Transverse colon (tissue), 4 donors: ENCODE measurements at places on chromosomes 11 and 22. TPM values are rescaled to one million over a fixed set of nuclear protein-coding genes. Genes with fewer than 3 reads are reported as not detected.
A peak's percentile ranks its signal among the peaks of the same experiment; 100 is the strongest.

CARD18 gene
- not detected for total RNA-seq

MISFA gene
- not detected for total RNA-seq

OR5B21 gene
- not detected for total RNA-seq

GRCh38 chr11:70326365-70326811 is 55.9 kb downstream of the PPFIA1 start:
- H3K4me1 ChIP-seq, result no peaks in the 10 kb centered on the region
- DNase-seq, result peak; percentile 27
- H3K4me3 ChIP-seq, result no peak overlapping the region
- peaks cover 38% of the 10 kb centered on the region for H3K36me3 ChIP-seq

- H3K27ac ChIP-seq, result no peak overlapping the region
- no peaks in the 10 kb centered on the region for H3K27me3 ChIP-seq
- H3K36me3 ChIP-seq, result no peaks in the 10 kb centered on the region
- DNase-seq, result no peak
- no peak overlapping the region for H3K4me3 ChIP-seq
Observed at GRCh38 chr22:42951093-42951710, 63.7 kb downstream of the PACSIN2 start.

TRIM3 gene
- total RNA-seq, result 61.7 TPM

- H3K36me3 ChIP-seq, result no peaks in the 10 kb centered on the region
- no peak overlapping the region for H3K4me3 ChIP-seq
- no peak for DNase-seq
- peaks cover 13% of the 10 kb centered on the region for H3K4me1 ChIP-seq
- H3K27ac ChIP-seq, result no peak overlapping the region
Observed at GRCh38 chr22:38841635-38842034, 2.2 kb downstream of the NPTXR start.

GRCh38 chr22:47048123-47049077 is 285.9 kb downstream of the TBC1D22A start:
- no peaks in the 10 kb centered on the region for H3K36me3 ChIP-seq
- H3K4me1 ChIP-seq, result peaks cover 30% of the 10 kb centered on the region
- H3K27ac ChIP-seq, result no peak overlapping the region

DMC1 gene
- 86.2 TPM for total RNA-seq

- peaks cover 35% of the 10 kb centered on the region for H3K36me3 ChIP-seq
- peak overlapping the region; percentile 64 for H3K27ac ChIP-seq
- H3K4me3 ChIP-seq, result no peak overlapping the region
Observed at GRCh38 chr22:35409783-35410662, 10.1 kb downstream of the MCM5 start.

RAC2 gene
- total RNA-seq, result 34.0 TPM

SLC16A8 gene
- not detected for total RNA-seq

- DNase-seq, result peak; percentile 59
- H3K27ac ChIP-seq, result peak within 1 kb of the TSS; percentile 89
- peaks cover 17% of the 10 kb centered on the region for H3K4me1 ChIP-seq
- no peaks in the 10 kb centered on the region for H3K36me3 ChIP-seq
Observed at GRCh38 chr11:66856496-66857233, at the start of gene LRFN4. Gene LRFN4, plus strand, starts transcription at chr11:66857064. Its CDS starts 681 bp downstream, at chr11:66857745.

DNA sequence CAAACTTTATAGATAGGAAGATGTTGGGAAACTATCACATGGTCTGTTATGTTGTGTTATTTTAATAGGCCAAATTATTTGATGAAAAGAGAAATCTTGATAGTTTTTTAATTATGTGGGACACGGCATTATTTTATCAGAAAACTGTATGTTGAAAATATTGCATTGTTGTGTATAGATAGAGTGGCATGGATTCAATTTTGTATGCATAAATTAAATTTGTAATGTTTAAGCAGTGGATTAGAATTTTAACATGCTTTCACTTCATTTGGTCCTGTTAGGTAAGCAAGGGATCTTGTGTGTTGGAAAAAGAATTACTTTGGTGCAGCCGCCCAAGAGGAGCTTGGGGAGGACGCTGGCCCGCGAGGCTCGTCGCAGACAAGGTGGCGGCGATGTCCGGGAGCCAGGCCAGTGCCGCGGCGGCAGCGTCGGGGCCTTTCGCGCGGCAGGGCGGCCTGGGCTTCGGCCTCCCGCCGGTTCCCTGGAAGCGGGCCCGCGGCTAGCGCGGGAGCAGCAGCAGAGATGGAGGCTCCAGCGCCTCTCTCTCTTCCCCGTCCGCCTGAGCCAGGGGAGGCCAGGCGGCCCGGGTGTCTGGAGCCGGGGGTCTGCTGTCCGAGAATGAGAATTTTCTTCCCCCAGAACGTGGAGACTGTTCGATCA is 82.7 kb downstream of the GGT1 start:
- no peak overlapping the region for H3K27ac ChIP-seq
- no peaks in the 10 kb centered on the region for H3K36me3 ChIP-seq
- H3K4me3 ChIP-seq, result peak overlapping the region; percentile 8
- DNase-seq, result no peak
- H3K4me1 ChIP-seq, result no peaks in the 10 kb centered on the region

DNA sequence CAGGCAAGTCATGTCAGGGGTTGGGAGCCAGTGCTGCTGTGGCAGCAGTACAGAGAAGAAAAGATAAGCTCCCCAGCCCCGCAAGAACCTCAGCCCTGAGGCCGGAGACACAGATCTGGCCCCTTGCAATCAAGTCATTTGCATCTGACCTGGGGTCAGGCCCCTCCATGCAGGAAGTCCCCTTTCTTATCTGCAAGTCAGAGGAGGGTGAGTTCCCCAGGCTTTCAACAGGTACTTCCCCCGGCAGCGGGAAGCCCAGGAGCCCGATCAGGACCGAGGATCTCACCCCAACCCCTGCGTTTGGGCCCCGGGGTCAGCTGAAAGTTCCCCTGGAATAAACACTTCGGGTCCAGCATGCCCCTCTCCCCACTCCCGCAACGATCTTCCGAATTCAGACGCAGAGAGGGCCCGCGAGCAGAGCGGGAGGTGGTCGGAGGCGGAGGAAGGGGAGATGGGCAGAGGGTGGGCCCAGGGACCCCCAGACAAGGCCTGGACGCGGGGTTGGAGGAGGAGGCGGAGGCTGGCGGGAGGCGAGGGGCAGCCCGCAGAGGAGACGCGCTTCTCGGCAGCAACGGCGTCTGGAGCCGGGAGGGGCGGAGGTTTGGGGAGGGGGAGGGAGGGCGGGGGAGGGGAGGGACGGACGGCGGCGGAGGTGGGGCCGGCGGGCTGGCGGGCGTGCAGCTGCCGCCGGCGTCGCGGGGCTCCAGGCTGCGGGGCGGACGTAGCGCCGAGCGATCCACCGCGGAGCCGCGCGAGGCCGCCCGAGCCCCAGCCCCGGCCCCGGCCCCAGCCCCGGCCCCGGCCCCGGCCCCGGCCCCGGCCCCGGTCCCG is at the start of gene TSPAN18:
TSS of gene TSPAN18 (plus strand) at position 680 of the 831 bp plus-strand sequence. CDS start 179,455 bp downstream, outside the sequence.
- no peaks in the 10 kb centered on the region for H3K36me3 ChIP-seq
- H3K27me3 ChIP-seq, result peaks cover 53% of the 10 kb centered on the region
- peak within 1 kb of the TSS; percentile 62 for H3K27ac ChIP-seq
- no peak for DNase-seq
- H3K4me1 ChIP-seq, result peaks cover 5% of the 10 kb centered on the region
- H3K4me3 ChIP-seq, result peak within 1 kb of the TSS; percentile 56

DNA sequence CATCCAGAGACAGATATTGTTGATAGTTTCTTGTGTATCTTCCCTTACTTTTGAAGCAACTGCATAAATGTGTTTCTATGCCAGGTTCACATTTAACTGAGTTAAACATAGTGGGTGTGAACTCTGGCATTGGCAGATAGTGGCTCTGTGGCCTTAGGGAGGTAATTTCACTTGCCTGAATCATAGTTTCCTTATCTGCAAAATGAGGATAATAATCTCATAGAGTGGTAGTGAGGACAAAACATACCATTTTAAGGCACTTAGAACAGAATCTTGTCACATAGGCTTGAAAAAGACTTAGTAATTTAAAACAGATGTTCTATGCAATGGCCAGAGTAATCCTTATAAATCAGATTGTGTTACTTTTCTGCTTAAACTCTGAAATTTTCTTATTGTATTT is 56.4 kb upstream of the SYN3 start:
- H3K4me3 ChIP-seq, result no peak overlapping the region
- no peak overlapping the region for H3K27ac ChIP-seq
- no peaks in the 10 kb centered on the region for H3K27me3 ChIP-seq
- no peaks in the 10 kb centered on the region for H3K4me1 ChIP-seq
- no peak for DNase-seq

- H3K36me3 ChIP-seq, result no peaks in the 10 kb centered on the region
- peaks cover 51% of the 10 kb centered on the region for H3K27me3 ChIP-seq
- no peak overlapping the region for H3K4me3 ChIP-seq
- DNase-seq, result no peak
Observed at GRCh38 chr22:19525666-19526065, 1.5 kb upstream of the CLDN5 start.

OR52N2 gene
- total RNA-seq, result not detected

DNA sequence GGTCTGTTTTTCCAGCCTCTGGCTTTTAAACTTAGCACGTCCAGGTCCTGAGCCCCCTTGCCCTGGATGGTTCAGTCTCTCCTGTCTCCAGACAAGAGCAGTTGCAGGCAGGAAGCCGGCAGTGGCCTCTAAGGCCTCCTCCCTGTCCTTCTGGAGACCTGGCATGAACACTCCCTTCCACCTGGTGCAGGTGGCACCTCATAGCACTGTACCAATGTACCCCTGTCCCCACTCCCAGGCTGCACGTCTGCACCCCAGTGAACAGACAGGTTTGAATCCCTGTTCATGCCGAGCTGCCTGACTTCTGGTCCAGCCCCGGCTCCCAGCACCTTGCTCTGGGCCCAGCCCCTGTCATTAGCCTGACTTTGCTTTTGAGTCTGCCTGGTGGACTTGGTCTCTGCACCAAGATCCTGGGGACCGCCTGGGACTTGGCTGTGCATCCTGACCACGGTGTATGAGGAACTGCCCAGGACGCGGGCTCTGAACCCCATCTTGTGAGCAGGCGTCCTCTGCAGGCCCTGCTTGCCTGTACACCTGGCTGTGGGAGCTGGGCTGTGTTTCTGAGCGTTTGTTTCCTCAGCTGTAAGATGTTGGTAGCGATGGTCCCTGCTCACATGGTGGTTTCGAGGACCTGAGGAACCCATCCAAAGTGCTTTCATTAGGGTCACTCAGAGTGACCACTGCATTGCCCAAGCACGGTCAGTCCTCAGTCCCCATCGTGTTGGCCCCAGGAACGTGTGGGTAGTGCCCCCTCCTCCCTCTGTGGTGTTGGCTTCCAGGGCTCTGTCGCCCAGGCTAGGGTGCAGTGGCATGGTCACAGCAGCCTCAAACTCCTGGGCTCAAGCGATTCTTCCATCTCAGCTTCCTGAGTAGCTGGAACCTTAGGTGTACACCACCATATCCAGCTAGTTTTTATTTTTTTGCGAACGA is 75.0 kb upstream of the SHANK2 start:
- no peak overlapping the region for H3K27ac ChIP-seq
- H3K27me3 ChIP-seq, result no peaks in the 10 kb centered on the region
- H3K4me3 ChIP-seq, result no peak overlapping the region
- no peaks in the 10 kb centered on the region for H3K4me1 ChIP-seq

PDE3B gene
- 72.9 TPM for total RNA-seq

- peaks cover 9% of the 10 kb centered on the region for H3K4me1 ChIP-seq
- DNase-seq, result no peak
- no peak overlapping the region for H3K4me3 ChIP-seq
- H3K27me3 ChIP-seq, result no peaks in the 10 kb centered on the region
- no peaks in the 10 kb centered on the region for H3K36me3 ChIP-seq
Observed at GRCh38 chr11:61477126-61477525, 31.4 kb upstream of the LRRC10B start.

IFITM10 gene
- 13.5 TPM for total RNA-seq

GRCh38 chr11:2929531-2929949 is 320 bp upstream of the PHLDA2 start:
- H3K4me3 ChIP-seq, result peak overlapping the region; percentile 51
- peak; percentile 88 for DNase-seq
- H3K27me3 ChIP-seq, result no peaks in the 10 kb centered on the region
- peak overlapping the region; percentile 82 for H3K27ac ChIP-seq

DNA sequence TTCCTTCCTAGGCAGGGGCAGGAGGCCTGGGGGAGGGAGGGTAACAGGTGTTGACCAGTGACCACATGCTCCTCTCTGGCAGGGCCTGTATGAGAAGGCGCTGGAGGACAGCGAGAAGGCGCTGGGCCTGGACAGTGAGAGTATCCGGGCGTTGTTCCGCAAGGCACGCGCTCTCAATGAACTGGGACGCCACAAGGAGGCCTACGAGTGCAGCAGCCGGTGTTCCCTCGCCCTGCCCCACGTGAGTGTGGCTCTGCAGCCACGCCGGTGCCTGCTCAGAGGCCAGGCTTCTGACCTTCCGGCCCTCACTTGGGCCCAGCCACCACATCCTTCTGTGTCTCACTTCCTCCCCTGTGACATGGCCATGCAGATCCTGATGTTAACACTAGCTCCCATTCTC is 25.8 kb downstream of the ZC3H7B start:
- peaks cover 47% of the 10 kb centered on the region for H3K36me3 ChIP-seq
- DNase-seq, result no peak
- H3K27ac ChIP-seq, result no peak overlapping the region
- no peaks in the 10 kb centered on the region for H3K27me3 ChIP-seq

GRCh38 chr11:31132531-31133421 is 236.8 kb downstream of the DCDC1 start:
- H3K27ac ChIP-seq, result no peak overlapping the region
- no peaks in the 10 kb centered on the region for H3K4me1 ChIP-seq
- H3K36me3 ChIP-seq, result no peaks in the 10 kb centered on the region
- H3K4me3 ChIP-seq, result no peak overlapping the region
- DNase-seq, result no peak
- no peaks in the 10 kb centered on the region for H3K27me3 ChIP-seq

DNA sequence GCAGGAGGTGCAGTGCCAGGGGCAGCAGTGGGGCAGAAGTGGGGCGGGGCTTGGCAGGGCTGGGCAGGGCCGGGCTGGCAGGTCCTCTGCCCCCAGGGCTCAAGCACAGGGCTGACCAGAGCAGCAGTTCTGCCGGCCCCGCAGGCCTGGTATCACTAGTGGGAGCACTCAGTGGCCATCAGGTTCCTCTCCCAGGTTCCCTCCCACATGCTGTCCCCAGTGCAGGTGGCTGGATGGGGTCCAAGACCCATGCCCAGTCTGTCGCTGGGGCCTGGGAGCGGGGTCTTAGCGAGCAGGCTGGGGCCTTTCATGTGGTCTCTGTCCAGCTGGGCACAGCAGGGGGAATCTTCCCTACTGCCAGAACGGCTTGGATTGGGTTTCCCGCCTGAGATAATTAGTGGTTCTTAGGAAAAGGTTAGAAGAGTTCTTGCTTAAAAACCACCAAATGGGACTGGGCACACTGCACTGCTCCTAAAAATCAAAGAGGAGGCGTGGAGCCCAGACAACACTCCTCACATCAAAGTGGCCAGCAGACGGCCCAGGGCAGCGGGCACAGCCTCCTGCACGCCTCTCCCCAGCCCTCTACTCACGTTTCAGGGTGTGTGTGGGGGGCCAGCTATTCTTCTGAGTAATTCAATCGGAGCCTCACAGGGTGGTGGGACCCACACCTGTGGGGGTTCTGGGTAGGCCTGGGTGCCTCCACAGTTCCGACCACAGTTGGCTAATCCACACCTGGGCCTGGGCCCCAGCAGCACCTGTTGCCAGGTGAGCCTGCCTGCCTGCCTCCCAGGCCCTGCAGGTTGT is 45.6 kb downstream of the TPCN2 start:
- H3K4me1 ChIP-seq, result no peaks in the 10 kb centered on the region
- H3K27ac ChIP-seq, result no peak overlapping the region
- H3K4me3 ChIP-seq, result no peak overlapping the region
- no peaks in the 10 kb centered on the region for H3K36me3 ChIP-seq
